ENCODE measurements at places on chromosomes 7 and 10. TPM values are rescaled to one million over a fixed set of nuclear protein-coding genes. Genes with fewer than 3 reads are reported as not detected.

Gene VGF
- not detected for total RNA-seq

DNA sequence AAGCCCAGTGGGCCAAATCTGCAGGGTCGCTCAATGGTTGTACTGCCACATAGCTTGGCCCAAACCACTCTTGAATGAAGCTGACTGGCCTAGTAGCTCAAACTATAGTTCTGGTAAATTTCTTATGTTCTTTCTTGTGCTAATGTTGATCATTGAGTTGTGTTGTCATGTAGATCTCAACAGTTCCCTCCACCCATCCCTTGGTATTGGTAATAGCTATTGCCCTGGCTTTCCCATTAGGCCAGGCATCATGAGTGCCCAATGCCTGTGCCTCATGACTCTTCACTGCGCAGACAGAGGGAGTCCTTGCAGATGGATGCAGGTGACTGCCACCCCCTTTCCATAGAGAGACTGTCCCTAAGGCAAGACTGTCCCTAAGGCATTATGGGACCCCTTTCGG lies 988.4 kb downstream of the KCNMA1 start:
- no peak for DNase-seq

DNA sequence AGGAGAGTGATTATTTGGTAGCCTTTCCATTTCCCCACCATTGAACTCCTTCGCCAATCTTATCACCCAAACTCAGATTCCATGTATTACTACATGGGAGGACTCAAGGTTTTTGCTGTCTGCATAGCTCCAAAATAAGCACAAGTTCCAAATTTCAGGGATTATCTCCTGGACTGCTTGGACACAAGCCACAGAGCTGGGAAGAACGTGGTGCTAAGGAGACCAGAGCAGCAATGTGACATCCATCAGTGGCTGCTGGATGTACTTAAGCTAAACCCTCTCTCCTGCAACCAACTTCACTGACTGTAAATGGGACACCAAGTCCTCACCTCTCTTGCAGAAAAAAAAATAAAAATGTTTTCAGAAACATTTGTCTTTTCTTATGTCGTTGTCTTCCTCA lies 56.3 kb downstream of the NRP1 start:
- DNase-seq = no peak

GRCh38 chr7:37089972-37090371 lies 358.7 kb downstream of the ELMO1 start:
- DNase-seq = no peak

GRCh38 chr7:117837841-117838240 lies 35.4 kb downstream of the CTTNBP2 start:
- no peak for DNase-seq
